Natural killer cell (primary cell): ENCODE measurements at places on chromosomes 5 and 9. TPM values are rescaled to one million over a fixed set of nuclear protein-coding genes. Genes with fewer than 3 reads are reported as not detected.

GRCh38 chr5:31530541-31531265, 1.2 kb downstream of the DROSHA start:
- peaks cover 40% of the 10 kb centered on the region for H3K36me3 ChIP-seq
- H3K4me3 ChIP-seq = no peak overlapping the region
- peaks cover 25% of the 10 kb centered on the region for H3K4me1 ChIP-seq
- no peak for DNase-seq

DNA sequence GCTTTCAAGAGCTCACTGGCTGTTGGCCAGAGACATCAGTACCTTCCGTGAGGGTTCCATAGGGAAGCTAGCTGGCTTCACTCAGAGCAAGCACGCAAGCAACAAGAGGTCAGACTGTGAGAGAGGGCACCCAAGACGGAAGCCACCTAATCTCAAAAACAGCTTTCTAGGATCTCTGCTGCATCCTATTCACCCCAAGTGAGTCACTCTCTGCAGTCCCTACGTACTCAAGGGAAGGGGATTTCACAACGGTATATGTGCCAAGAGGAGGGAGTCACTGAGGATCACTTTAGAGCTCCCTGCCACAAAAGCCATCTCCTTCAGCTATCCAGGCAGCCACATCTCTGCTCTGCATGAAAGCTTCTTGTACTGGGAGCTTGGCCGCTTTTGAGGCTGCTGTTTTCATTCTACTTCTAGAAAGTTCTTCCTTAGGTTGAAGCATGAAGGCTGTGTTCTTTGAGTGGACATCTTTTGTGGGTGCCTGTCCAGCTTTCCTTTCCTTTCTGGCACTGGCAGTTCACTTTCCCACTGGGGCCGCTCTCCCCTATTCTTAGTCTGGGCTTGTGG, 249.5 kb downstream of the MAN2A1 start:
- H3K27me3 ChIP-seq = no peaks in the 10 kb centered on the region
- no peak overlapping the region for H3K4me3 ChIP-seq
- no peak overlapping the region for H3K27ac ChIP-seq
- no peaks in the 10 kb centered on the region for H3K36me3 ChIP-seq

- H3K4me3 ChIP-seq = no peak overlapping the region
- no peak for DNase-seq
- no peaks in the 10 kb centered on the region for H3K4me1 ChIP-seq
- no peaks in the 10 kb centered on the region for H3K27me3 ChIP-seq
- no peak overlapping the region for H3K27ac ChIP-seq
Observed at GRCh38 chr5:109016300-109016699, 268.6 kb downstream of the FER start.

DNA sequence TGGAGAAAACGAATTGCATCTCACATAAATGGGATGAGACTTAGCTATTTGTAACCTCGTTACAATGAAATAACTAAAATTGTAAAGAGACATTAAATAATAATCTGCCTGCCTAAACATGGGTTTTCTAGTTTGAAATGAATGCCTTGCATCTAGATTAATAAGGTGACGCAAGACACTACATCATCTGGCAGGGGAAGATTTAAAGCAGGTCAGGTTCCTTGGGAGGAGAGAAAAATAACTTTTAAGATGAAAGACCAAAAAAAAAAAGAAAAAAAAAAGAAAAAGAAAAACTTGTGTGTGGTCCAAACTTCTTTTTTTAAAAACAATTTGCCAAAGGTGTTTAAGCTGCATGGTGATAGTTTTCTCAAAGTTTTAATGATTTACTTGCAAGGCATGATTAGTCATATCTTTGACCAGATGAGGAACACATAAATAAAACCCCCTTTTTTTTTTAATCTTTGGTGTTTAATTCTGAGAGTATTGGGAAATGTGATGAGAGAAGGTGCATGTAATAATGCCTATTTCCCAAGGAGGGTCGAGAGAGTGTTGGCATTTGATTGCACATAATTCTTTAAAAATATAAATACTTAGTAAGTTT, 122.9 kb upstream of the ADAMTSL1 start:
- no peaks in the 10 kb centered on the region for H3K27me3 ChIP-seq
- no peak for DNase-seq
- H3K4me1 ChIP-seq = no peaks in the 10 kb centered on the region

GRCh38 chr9:113817171-113817570, 58.9 kb upstream of the ZNF618 start:
- no peaks in the 10 kb centered on the region for H3K36me3 ChIP-seq
- no peaks in the 10 kb centered on the region for H3K4me1 ChIP-seq
- DNase-seq = no peak

DNA sequence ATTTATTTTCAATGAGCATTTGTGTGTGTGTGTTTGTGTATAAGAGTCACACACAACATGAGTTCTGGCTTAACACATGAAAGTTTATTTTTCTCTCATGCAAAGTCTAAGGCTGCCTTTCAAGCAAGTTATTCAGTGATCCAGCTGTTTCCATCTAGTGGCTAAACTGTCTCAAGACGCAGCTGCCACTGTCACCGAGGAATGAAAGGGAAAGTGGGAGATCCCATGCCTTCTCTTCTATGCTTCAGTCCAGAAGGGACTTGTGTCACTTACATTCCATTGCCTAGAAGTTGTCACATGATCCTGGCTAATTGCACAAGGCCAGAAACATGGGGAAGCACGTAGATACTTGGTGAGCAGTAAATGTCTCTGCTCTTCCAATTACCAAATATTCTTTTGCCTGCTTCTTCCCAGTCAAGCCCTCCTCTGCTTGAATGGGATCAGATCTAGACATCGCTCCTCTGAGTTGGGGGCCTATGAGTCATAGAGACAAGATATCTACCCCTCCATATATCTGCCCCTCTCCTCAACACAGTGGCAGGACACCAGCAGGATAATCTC, 30.4 kb upstream of the SLIT3 start:
- H3K36me3 ChIP-seq = no peaks in the 10 kb centered on the region
- DNase-seq = no peak
- H3K27ac ChIP-seq = no peak overlapping the region
- H3K27me3 ChIP-seq = no peaks in the 10 kb centered on the region
- no peak overlapping the region for H3K4me3 ChIP-seq
- no peaks in the 10 kb centered on the region for H3K4me1 ChIP-seq

DNA sequence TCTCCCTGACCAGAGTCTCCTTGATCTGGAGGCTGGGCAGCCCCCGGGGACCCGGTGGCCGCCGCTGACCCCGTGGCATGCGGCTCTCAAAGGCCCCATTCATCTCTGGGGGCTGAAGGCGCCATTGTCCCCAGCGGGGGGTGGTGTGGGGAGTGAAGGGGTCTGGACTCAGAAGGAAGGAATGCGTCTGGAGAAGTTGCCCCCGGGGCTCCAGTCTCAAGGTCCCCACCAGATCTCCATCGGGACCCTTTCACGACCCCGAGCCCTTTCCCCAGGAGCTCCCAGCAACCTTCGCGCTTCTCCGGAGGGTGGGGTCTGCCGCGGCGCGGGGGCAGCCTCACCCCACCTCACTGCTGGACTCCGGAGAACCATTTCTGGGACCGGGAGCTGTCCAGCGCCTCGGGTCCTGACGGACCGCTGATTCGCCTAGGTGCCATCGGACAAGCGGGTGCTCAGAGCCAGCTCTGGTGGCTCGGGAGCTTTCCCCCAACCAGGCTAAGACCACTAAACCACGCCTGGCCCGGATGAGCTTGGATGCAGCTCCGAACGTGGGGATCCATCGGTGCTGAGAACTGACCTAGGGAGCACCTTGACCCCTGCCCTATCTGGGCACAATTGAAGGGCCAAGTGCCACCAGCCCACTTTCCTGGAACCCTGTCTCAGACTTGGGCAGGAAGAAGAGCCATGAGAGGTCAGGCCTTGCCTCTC, 5.1 kb upstream of the PCDH1 start:
- H3K27me3 ChIP-seq = peaks cover 40% of the 10 kb centered on the region
- DNase-seq = no peak
- peaks cover 11% of the 10 kb centered on the region for H3K4me1 ChIP-seq
- no peak overlapping the region for H3K4me3 ChIP-seq

DNA sequence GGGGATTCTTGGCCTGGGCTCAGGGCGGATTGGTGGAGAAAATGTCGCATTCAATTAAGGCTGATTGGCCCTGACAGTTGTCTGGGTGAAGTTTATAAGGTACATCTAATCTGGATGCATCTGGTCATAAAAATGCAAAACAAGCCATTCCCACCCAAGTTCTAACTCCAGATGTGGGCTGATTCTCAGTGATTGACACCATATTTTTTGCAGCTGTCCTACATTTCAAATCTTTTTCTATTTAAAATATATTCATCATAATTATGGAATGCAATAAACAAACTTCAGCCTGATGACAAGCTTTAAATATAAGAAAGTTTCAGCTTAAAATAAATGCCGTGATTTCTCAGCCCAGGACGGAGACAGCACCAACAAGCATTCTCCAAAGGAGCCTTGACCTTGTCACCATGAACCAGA, 146.4 kb upstream of the SMIM23 start:
- H3K4me3 ChIP-seq = no peak overlapping the region
- H3K36me3 ChIP-seq = no peaks in the 10 kb centered on the region

DNA sequence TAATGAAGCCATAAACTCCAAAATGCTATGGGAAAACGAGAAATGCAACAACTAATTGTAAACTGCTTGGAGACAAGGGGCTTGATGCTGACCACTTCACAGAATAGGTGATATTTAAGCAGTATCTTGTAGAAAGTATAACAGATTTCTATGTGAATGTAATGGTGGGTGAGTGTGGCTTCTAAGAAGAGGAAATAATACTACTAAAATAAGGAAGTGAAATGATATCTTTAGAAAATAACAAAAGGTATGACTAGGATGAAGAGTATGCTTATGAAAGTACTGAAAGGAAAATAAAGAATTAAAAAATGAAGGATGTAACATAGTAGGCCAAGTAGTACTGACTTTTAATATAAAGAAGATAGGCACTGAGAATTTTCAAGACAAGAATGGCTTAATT, 94.2 kb downstream of the AGTPBP1 start:
- H3K36me3 ChIP-seq = peaks cover 26% of the 10 kb centered on the region
- no peaks in the 10 kb centered on the region for H3K27me3 ChIP-seq
- H3K27ac ChIP-seq = no peak overlapping the region
- no peak for DNase-seq
- H3K4me1 ChIP-seq = no peaks in the 10 kb centered on the region

DNA sequence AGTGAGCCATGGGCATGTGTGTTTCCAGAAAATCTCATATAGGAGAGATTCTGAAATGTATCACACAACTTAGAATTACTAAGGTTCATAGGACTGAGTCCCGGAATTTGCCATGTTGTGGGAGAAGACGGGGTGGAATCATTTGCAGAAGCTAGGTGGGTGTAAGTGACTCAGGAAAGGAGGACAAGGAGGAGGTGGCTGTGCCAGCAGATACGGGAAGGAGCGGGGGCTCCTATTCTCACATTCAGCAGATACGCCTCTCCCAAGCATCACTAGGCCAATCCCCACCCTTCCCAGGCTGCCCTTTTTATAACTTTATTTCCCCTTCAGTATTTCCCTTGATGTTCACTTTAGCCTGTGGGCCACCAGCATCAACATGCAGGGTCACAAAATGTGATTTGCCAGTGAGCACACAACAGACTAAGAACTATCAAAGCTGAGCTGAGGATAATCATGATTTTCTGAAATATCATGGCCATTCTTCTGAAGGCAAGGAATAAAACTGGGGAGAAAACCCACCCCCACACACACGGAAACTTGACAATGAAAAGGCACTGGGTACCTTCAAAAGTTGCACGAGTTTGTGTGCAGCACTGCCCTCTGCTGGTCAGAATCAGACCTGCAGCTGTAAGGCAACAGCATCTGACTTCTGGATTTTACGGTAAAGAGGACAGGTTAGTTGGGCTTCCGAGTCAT, 133.2 kb downstream of the MTX3 start:
- H3K4me1 ChIP-seq = no peaks in the 10 kb centered on the region
- no peaks in the 10 kb centered on the region for H3K27me3 ChIP-seq
- H3K36me3 ChIP-seq = no peaks in the 10 kb centered on the region

- no peaks in the 10 kb centered on the region for H3K36me3 ChIP-seq
- no peak for DNase-seq
- no peaks in the 10 kb centered on the region for H3K27me3 ChIP-seq
- H3K27ac ChIP-seq = no peak overlapping the region
Observed at GRCh38 chr9:111474385-111474784, 9.8 kb downstream of the ECPAS start.

DNA sequence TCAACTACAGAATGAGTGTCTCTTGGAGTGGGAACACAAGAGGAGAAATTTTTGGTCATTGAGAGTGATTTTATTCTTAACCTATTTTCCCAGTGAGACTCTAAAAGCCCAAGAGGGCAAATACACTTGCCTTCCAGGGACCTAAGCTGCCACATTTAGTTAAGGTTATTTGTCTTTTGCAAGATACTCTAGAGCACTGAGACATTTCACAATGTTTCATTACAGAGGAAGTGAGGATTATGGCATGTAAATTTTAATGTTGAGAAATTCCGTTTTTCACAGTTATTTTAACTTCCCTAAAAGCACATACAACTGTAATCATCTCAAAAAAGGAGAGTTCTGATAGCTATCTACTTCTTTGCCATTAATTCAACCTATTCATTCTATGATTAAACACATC, 38.7 kb upstream of the RAB3C start:
- no peaks in the 10 kb centered on the region for H3K27me3 ChIP-seq
- H3K4me3 ChIP-seq = no peak overlapping the region

DNA sequence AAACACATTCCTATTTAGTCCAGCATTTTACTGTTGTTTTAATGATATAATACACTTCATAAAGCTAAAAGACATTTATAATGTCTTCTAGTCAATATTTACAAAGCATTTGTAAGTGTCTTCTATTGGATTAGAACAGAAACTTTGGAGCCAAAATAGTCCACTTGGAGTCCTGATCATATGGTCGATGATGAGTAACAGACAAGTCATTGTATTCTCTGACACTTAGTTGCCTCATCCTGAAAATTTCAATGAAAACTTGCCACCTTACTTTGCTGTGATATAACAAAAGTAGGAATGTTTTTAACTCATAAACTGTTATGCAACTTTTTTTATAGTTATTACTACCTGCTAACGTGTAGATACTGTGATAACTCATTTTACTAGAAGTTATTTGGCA, 132.5 kb downstream of the GABRB2 start:
- H3K27me3 ChIP-seq = no peaks in the 10 kb centered on the region
- H3K4me3 ChIP-seq = no peak overlapping the region
- H3K4me1 ChIP-seq = no peaks in the 10 kb centered on the region
- H3K27ac ChIP-seq = no peak overlapping the region
- no peaks in the 10 kb centered on the region for H3K36me3 ChIP-seq

DNA sequence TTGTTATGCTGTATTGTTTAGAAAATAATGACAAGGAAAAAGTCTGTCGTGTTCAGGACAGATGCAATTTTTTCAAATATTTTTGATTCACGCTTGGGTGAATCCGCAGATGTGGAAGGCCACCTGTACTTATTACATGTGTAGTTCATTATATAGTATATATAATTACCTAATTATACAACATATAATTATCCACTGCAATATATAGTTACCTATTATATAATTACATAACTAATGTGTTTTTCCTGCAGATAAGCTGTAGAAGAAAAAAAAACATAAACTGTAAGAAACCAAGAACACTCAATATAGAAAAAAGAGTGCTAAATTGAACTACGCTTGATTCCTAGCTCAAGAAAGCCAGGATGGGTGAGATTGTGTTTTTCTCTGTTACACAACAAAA, 93.6 kb upstream of the RANBP3L start:
- no peaks in the 10 kb centered on the region for H3K27me3 ChIP-seq
- H3K27ac ChIP-seq = no peak overlapping the region
- H3K4me3 ChIP-seq = no peak overlapping the region

FAT2 gene
- total RNA-seq = not detected

QRFP gene
- total RNA-seq = not detected

C9 gene
- total RNA-seq = not detected

F2RL1 gene
- 0.35 TPM for total RNA-seq

ABHD17B gene
- total RNA-seq = 34.4 TPM

PCDHGA10 gene
- 2.6 TPM for total RNA-seq

SPATA9 gene
- total RNA-seq = 2.1 TPM

PHF24 gene
- not detected for total RNA-seq
